ENCODE measurements at places on chromosomes 12 and 14.

DNA sequence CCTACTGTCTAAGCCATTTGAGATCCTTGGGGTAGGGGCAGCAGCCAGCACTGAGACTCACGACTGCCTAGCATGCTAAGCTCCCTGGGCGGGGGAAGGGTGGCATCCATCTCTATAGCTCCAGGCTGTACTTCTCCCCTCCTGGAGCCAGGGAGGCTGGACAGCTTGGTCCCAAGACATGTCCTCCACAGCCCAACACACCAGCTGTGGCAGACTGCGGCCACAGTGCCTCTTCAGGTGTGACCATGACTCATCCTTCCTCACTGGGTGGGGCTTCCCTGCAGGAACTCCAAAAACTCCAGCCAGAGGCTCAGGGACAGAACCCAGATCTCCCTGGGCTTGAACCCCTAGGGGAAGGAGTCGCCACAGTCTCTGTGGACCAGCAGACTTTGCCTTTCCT is 193.9 kb downstream of the GPHN start:
- DNase-seq = no peak

DNA sequence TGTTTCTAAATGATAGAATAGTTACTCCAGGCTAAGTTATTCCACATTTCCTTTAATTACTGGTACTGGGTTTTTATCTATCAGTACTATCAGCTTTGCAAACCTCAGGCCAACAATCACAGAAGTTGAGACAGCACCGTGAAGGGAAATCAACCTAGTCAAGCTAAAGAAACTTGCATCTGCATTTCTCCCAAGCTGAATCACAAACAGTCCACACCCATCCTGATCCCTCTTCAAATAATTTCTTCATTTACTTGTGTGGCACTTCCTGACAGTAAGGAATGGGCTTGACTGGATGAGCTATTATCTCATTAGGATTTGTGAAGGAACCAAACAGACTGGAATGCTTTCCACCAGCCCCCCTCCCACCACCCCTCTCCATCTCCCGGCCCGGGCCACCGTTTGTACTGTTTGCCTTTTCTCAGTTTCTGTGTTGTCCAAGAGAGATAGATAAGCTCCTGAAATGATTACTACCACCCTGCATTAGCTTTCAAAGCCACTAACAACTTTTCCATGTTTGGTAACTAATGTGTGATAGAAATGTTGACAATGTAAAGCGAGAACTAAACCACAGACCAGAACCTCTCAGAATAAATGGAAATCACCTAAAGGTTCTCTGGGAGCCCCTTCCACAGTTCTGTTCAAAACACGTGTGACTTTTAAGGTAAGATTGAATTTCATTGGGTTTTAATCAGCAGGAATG is 236.3 kb downstream of the SLC25A21 start:
- DNase-seq = no peak

DNA sequence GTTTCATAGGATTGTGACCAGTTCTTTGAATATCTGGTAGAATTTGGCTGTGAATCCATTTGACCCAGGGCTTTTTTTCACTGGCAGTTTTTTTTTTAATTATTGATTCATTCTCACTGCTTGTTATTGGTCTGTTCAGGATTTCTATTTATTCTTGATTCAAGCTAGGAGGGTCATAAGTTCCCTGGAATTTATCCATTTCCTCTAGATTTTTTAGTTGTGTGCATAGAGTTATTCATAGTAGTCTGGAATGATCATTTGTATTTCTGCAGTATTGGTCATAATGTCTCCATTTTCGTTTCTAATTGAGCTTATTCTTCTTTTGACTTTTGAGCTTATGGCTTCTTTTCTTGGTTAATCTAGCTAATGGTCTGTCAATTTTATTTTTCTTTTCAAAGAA is 291.6 kb downstream of the AKAP6 start:
- no peak for DNase-seq

DNA sequence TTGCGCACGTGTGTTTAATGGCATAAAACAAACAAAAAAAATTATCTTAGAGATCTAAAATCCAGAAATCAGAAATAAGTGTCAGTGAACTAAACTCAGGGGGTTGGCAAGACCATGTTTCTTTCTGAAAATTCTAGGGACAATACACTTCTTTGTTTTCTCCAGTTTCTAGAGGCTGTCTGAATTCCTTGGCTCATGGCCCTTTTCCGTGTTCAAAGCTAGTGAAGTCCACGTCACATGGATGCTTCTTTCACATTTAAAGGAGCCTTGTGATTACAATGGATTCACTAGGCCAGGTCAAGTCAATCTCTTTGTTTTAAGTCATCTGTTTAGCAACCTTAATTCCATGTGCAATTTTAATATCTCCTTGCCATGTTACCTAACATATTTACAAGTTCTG is 22.4 kb downstream of the SLCO1B3 start:
- no peak for DNase-seq

- no peak for DNase-seq
Measured at GRCh38 chr14:51092965-51093364, 1.9 kb downstream of the TRIM9 start.

DNA sequence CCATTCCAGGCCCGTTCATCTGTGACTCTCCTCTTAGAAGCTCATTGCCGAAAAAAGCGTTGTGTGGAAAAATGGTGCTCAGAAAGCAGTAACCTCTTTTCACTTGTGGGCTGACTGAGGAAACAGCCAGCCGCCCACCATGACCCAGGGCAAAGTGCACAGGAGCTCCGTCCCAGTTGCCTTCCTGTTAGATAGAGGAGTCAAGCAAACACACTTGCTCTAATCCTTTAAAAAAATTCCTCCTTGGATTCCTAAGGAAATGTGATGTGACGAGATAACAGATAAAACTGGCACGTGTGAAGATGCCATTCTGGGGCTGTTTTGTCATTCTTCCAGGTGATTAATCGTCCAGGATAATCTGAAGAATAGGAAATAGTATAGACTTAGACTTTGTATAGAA is 396.8 kb upstream of the DDHD1 start:
- DNase-seq = no peak

DNA sequence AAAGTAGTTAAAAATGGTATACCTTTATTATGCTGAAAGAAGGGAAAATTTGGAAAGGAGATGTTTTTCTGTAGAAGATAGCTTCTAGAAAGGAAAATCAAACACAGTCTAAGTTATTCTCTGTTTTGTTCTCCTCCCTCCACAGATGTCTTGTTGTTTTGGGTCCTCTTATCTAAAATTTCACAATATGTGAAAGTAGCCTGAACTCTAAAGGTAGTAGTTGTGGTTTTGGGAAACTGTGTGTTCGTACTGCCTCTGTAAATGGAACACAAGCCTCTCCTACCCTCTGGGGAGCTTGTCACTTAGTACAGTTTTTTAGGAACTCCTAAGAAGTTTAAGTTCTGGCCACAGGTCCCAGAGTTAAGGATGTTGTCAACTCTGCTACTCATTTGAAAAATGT is 112.6 kb downstream of the CRADD start:
- no peak for DNase-seq

GRCh38 chr14:99331811-99332210 is 59.8 kb upstream of the BCL11B start:
- DNase-seq = no peak

DNA sequence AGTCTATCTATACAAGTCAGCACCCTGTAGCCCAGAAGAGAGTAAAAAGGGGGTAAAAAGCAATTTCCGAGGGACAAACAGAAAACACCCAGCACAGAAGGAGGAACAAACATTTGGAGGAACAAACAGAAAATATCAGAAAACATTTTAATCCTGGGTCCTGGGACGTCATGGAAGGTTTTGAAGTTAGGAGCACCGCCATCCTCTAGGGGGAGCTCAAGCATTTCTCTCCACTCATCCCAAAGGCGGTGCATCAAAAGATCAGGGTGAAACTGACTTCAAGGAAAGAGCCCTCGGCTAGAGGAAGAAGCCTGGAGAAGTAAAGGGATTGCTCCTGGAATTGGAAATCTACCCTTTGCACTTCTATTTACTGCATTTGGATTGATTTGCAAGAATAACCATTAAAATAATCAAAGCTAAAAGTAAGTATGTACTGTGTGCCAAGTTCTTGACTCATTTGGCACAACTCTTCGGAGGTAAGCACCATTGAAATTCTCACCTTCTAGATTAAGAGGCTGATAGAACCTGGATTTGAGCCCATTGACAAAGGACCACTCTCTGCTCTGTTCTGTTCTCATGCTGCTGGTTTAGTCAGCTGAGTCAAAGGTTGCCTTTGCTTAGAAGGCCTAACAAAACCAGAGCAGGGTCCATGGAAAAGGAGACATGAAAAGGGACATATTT is 17.2 kb upstream of the POC1B start:
- peak; percentile 74 for DNase-seq

- peak; percentile 18 for DNase-seq
Measured at GRCh38 chr14:103385929-103386712, 906 bp downstream of the MARK3 start.

DNA sequence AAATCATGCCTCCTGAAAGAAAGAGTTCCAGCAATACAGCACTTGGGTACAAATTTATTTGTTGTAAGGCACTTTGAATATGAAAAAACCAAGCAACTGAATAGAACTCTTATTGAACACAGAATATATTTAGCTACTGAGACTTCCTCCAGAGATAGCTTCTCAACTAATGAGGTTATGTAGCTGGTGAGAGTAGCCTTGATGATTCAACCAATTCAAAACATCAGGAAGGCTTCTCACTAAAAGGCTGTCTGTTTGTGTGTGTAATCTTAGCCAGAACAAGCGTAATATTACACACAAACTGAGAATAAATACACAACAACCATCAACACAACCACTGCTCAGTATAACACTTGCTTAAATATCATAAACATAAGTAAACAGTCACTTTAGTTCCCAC is 20.4 kb downstream of the EIF2B2 start:
- no peak for DNase-seq
